A375 (cell line): ENCODE measurements at places on chromosomes 2 and 18. TPM values are rescaled to one million over a fixed set of nuclear protein-coding genes. Genes with fewer than 3 reads are reported as not detected.

The C2orf74 gene
- total RNA-seq, result 23.5 and 30.6 TPM in 2 replicates

The ERMN gene
- not detected in 2 replicates for total RNA-seq

The C2orf80 gene
- total RNA-seq, result not detected in 2 replicates

The FBXO15 gene
- total RNA-seq, result 0.96 and 1.8 TPM in 2 replicates

The SMYD1 gene
- total RNA-seq, result 0.38 and 1.2 TPM in 2 replicates

The CDH2 gene
- 37.2 and 37.7 TPM in 2 replicates for total RNA-seq

The CYP27A1 gene
- total RNA-seq, result 5.1 and 5.5 TPM in 2 replicates

The TUBA3E gene
- not detected in 2 replicates for total RNA-seq

The GBX2 gene
- total RNA-seq, result 1.4 and 1.5 TPM in 2 replicates

The GREB1L gene
- total RNA-seq, result 2.2 and 3.6 TPM in 2 replicates

The SERPINB11 gene
- total RNA-seq, result not detected in 2 replicates

The SH2D6 gene
- 0.24 and 0.60 TPM in 2 replicates for total RNA-seq

The ORC2 gene
- 10.8 and 17.9 TPM in 2 replicates for total RNA-seq

The RNASEH1 gene
- 55.5 and 63.5 TPM in 2 replicates for total RNA-seq

The GALNT3 gene
- total RNA-seq, result not detected in 2 replicates

The FBXO41 gene
- 4.3 and 6.4 TPM in 2 replicates for total RNA-seq

The ALPI gene
- total RNA-seq, result not detected in 2 replicates

The MATN3 gene
- 0.15 and 0.66 TPM in 2 replicates for total RNA-seq

The FNDC4 gene
- 3.2 and 3.8 TPM in 2 replicates for total RNA-seq

The SRD5A2 gene
- total RNA-seq, result not detected in 2 replicates

The C2orf72 gene
- total RNA-seq, result 0.23 and 0.40 TPM in 2 replicates

The KCNG3 gene
- total RNA-seq, result 0.24 and 0.45 TPM in 2 replicates

The PTPRM gene
- 37.6 and 47.3 TPM in 2 replicates for total RNA-seq

The DNAH7 gene
- total RNA-seq, result 0.04 and 0.37 TPM in 2 replicates

The SPP2 gene
- not detected in 2 replicates for total RNA-seq

The ABCB11 gene
- total RNA-seq, result not detected in 2 replicates

The IAH1 gene
- total RNA-seq, result 31.3 and 33.2 TPM in 2 replicates

The DNAH6 gene
- total RNA-seq, result 0.11 TPM in 1 of 2 replicates, not detected in the other

The IL37 gene
- total RNA-seq, result 1.0 and 2.1 TPM in 2 replicates

The ACVR1C gene
- 0.05 TPM in 1 of 2 replicates, not detected in the other for total RNA-seq

The GGCX gene
- total RNA-seq, result 36.9 and 40.5 TPM in 2 replicates

The GRB14 gene
- 0.45 and 0.53 TPM in 2 replicates for total RNA-seq

The ADAM23 gene
- total RNA-seq, result 2.9 and 4.9 TPM in 2 replicates

The BMP10 gene
- total RNA-seq, result not detected in 2 replicates

The RHOB gene
- 125 and 132 TPM in 2 replicates for total RNA-seq

The CCDC68 gene
- not detected in 2 replicates for total RNA-seq

The DES gene
- not detected in 2 replicates for total RNA-seq

The COL4A3 gene
- not detected in 2 replicates for total RNA-seq

The UGT1A8 gene
- total RNA-seq, result not detected in 2 replicates

The SH3RF3 gene
- total RNA-seq, result 7.6 and 8.6 TPM in 2 replicates

The FZD7 gene
- 13.5 and 14.6 TPM in 2 replicates for total RNA-seq

The RAB31 gene
- total RNA-seq, result 5.0 and 6.8 TPM in 2 replicates

The ALS2 gene
- total RNA-seq, result 13.3 and 16.8 TPM in 2 replicates

The SCRN3 gene
- total RNA-seq, result 21.2 TPM in 2 replicates

The KCNIP3 gene
- 1.5 and 2.7 TPM in 2 replicates for total RNA-seq

The CFAP53 gene
- total RNA-seq, result 0.16 and 0.87 TPM in 2 replicates

The CIB4 gene
- not detected in 2 replicates for total RNA-seq

The NMUR1 gene
- not detected in 2 replicates for total RNA-seq

The UGT1A7 gene
- not detected in 2 replicates for total RNA-seq
